ENCODE measurements at places on chromosomes 6 and 20.

DNA sequence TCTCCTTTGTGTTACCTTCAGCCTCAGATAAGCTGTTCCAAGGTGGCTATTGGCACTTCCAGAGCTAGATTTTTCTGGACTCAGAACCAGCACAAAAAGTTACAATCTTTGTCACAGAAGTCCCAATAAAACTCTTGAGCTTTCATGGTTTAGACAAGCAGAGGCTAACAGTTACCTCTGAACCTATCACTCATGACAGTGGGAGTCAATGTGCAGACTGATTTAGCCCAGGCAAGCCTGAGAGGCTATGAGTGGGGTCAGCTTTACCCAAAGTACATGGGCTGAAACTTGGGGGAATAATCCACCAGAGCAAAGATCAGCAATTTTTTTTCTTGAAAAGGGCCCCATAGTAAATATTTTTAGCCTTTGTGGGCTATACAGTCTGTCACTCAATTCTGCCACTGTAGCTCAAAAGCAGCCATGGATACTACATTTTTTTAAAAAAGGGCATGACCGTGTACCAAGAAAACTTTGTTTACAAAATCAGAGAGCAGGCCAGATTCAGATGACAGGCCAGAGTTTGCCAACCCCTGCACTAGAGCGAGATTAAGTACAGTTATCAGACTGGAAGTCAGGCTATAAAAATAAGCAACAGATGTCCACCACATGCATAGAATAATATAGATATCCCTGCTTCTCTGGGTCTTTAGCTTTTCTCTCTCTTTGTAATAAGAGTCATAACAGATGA is 20.0 kb downstream of the CCN2 start:
- no peak for DNase-seq

DNA sequence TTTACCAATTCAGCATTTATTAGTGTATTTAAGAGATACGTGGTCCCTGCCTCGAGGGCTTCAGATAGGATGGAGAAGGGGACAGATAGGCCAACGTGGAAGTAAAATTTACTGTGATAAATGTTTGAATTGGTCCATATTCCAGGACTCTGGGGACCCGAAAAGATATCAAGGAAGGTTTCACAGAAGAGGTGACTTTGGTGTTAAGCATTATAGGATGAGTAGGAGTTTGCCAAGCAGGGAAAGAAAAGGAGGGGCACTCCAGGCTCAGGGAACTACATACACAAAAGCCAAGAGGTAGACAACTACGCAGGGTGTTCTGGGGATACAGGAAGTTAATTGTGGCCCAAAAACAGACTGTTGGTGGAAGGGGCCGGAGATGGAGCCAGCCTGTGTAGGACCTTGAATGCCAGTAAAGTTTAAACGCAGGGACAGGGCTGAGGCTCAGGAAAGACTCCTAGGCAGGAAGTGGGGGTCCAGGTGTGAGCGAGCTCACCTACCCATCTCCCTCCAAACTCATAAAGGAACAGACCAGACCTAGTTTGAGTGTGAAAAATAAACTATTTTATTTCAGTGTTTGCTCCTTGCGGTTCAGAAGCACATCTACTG is 37.0 kb downstream of the TGM2 start:
- DNase-seq: no peak

DNA sequence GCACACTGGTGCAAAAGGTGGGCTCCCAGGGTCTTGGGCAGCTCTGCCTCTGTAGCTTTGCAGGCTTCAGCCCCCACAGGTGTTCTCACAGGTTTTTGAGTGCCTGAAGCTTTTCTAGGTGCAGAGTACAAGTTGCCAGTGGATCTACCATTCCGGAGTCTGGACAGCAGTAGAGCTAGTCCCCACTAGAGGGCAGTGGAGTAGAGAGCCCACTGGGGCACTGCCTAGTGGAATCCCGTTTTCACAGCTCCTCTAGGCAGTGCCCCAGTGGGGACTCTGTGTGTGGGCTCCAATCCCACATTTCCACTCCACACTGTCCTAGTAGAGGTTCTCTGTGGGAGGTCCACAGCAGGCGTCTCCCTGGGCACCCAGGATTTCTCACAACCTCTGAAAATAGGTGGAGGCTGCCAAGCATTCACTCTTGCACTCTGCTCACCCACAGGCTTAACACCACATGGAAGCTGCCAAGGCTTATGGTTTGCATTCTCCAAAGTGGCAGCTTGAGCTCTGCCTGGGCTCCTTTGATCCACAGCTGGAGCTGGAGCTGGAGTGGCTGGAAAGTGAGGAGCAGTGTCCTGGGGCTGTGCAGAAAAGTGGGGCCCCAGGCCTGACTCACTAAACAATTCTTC is 86.3 kb upstream of the PROKR2 start:
- peak; percentile 6 for DNase-seq

GRCh38 chr20:4076033-4076432 is 60.7 kb upstream of the RNF24 start:
- no peak for DNase-seq

DNA sequence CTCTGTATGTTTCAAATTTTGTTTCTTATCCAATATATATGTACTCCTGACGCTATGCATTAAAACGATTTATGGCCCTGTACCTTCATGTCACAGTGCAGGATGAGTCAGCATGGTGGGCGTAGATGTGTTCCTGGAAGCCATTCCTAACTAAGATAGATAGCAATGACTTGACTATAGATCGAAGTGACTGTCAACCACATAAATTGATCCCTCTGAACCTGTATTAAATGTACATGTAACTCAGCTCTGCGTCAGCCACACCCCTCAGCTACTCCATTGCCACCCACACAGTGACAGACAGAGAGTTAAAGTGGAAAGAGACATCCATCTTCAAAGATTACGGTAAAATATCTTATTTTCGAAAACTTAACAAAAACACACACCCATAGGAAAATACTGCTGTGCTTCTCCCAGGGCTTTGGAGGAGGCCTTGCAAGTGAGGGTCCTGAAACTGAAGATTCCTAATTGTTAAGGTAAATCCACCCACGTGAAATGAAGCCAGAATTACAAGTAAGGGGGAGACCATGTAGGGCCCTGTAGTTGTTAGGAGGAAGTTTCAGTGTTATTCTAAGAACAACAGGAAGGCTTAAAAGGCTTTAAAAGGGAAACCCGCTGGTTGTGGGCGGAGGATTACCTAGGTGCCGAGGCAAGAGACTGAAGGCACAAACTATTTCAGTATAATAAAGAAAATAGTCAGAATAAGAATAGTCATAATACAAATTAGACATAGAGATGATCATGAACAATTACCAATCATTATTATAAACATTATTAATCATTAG is 10.3 kb upstream of the RAD21L1 start:
- DNase-seq: no peak

DNA sequence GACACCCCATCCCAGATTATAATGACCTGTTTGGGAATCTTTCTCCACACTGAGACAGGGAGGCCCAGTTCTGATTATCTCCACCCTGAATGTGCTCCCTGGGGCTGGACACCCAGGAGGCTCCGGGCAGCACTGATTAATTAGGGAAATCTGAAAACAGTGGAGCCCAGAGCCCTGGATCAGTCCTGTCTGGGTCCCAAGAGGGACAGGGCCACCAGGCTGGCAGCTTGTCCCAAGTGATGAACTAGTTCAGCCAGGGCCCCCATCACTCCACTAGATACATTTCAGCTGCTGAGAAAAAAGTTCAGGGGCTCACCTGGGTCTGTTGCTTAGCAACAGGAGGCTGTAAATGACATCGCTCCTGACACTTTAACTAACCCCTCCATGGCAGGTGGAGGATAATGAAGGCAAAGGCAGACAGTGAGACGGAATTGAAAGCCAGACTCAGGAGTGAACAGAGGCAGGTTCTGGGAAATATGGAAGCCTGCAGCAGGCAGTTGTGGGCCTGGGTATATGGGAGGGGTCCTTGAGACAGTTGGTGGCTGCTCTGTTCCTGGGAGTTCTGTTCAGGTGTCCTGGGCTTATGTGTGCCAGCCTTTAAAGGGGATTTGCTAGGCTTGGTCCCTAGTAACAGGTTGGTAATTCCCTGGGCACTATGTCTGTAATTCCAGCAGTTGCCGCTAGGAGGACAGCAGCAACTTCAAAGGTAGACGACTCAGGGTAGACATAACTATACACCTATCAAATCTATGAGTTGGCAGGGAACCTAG is 78.3 kb upstream of the CTNNBL1 start:
- peak; percentile 51 for DNase-seq

GRCh38 chr6:153947808-153948447 is 91.1 kb upstream of the OPRM1 start:
- peak; percentile 46 for DNase-seq

- no peak for DNase-seq
These were observed 177.3 kb upstream of the CCN2 start for GRCh38 chr6:132128424-132128823.

DNA sequence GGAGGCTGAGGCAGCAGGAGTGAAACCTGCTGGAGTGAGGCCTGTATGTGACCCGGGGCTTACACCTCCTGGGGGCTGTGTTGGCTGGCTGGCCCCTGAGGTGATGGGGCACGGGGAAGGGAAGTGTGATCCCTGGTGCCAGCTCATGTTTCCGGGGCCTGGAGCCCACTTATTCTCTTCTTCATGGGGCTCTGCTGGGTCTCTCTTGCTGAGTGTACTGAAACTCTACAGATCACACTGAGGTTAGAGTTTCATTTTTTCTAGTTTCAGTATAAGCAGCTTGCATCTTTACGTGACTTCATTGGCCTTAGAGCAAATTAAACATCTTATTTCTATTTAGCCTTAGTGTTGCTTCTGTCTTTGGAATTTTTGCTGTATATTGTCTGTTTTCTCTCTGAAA is 96.2 kb downstream of the ANKS1A start:
- no peak for DNase-seq

- no peak for DNase-seq
These were observed 296.2 kb downstream of the NRN1 start for GRCh38 chr6:5710516-5710915.

GRCh38 chr20:49276161-49276960 is 1.5 kb downstream of the ZNFX1 start:
- no peak for DNase-seq

DNA sequence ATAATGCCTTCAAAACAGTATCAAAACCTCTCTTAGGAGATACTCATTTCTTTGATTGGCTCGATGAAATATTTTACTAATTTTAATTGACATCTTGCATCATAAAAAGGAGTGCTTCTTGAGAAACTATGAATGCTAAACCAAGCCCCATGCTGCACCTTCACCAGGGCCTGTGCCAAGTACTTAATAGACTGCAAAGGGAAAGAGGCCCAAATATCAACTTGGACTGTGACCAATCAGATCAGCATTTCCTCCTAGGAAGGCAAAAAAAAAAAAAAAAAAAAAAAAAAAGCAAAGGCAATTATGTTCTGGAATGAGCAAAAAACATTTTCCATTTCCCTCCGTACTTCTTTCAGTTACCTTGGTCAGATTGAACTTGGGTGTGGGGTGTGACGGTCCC is 253.0 kb upstream of the SOX4 start:
- no peak for DNase-seq

- DNase-seq: no peak
These were observed 28.3 kb downstream of the PHACTR3 start for GRCh38 chr20:59632541-59633113.

DNA sequence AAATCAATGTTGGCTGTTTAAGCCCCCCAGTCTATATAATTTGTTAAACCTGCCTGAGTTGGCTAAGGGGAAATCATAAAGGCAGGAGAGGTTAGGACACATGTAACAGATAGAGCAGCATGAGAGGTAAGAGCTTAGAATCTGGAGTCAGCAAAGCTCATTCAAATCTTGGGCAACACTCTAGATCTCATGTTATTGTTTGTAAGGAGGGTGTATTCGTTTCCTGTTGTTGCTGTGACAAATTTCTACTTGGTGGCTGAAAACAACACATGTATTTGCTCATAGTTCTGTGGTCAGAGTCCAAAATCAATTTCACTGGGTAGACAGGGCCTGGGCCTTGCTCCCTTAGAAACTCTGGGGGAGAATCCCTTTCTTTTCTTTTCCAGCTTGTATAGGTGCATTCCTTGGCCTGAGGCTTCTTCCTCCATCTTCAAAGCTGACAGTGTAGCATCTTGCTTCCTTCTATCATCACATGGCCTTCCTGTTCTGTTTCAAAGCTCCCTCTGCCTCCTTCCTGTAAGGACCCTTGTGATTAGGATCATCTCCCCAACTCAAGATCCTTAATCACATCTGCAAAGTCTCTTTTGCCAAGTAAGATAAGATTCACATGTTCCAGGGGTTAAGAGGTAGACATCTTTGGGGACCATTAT is 4.4 kb downstream of the LY86 start:
- no peak for DNase-seq

GRCh38 chr6:163019926-163020325 is 292.2 kb downstream of the PACRG start:
- DNase-seq: no peak

- no peak for DNase-seq
These were observed 101.5 kb downstream of the LAMP5 start for GRCh38 chr20:9615766-9616454.
